ENCODE measurements at places on chromosomes 5 and 9. TPM values are rescaled to one million over a fixed set of nuclear protein-coding genes. Genes with fewer than 3 reads are reported as not detected.

The CNTFR gene
- total RNA-seq, result 1.1 TPM

The PCDHB16 gene
- total RNA-seq, result 2.0 TPM

The CENPH gene
- 2.4 TPM for total RNA-seq

The PDGFRB gene
- 36.7 TPM for total RNA-seq

The TRIM36 gene
- total RNA-seq, result 2.2 TPM

The ADAMTS12 gene
- 1.7 TPM for total RNA-seq

The RMND5B gene
- 31.3 TPM for total RNA-seq

The IL5 gene
- total RNA-seq, result not detected

The RNF183 gene
- total RNA-seq, result 0.53 TPM

The SPAG8 gene
- 4.2 TPM for total RNA-seq

The SHC3 gene
- 0.71 TPM for total RNA-seq

The TCF7 gene
- 0.42 TPM for total RNA-seq

The ADAMTS13 gene
- total RNA-seq, result 3.9 TPM
